ENCODE measurements at places on chromosomes 12 and 14. TPM values are rescaled to one million over a fixed set of nuclear protein-coding genes. Genes with fewer than 3 reads are reported as not detected.

DNA sequence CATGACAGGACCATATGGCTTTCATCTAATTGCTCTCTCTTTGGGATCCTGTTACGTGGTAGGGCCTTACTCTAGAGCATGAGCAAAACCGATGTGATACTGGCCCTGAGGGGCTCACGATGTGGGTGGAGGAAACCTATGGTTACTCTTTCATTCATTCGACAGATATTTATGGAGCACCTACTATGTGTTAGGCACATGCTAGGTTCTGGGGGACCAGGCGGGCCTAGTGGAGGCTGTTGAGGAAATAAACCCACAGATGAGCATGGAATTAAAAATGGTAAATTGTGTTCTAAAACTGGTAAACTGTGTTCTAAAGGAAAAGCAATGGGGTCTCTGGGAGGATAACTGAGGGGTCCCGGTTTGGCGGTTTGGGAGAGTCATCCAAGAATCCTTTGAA, 14.8 kb downstream of the SH2B3 start:
- H3K4me1 ChIP-seq, result no peaks in the 10 kb centered on the region
- no peak overlapping the region for H3K4me3 ChIP-seq
- H3K27me3 ChIP-seq, result no peaks in the 10 kb centered on the region
- H3K36me3 ChIP-seq, result no peaks in the 10 kb centered on the region
- DNase-seq, result no peak

DNA sequence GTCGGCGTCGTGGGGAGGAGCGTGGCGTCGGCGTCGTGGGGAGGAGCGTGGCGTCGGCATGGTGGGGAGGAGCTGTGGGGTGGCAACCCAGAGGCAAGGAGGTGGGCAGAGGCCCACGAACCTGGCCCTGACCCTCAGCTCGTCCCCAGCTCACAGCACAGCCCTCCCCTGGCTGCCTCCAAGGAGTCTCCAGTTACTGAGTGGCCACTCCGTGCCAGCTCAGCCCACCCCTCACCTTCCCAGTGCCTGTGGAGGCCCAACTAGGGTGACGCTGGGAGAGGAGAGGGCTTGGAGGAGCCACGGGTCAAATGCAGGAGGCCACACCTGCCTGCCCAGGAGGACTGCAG, 5.8 kb downstream of the ADSS1 start:
- H3K27me3 ChIP-seq, result no peaks in the 10 kb centered on the region
- H3K4me3 ChIP-seq, result no peak overlapping the region
- H3K36me3 ChIP-seq, result no peaks in the 10 kb centered on the region
- no peak overlapping the region for H3K27ac ChIP-seq
- no peak for DNase-seq

- H3K27me3 ChIP-seq, result no peaks in the 10 kb centered on the region
- DNase-seq, result no peak
- H3K27ac ChIP-seq, result peak overlapping the region; percentile 74
- peaks cover 10% of the 10 kb centered on the region for H3K4me1 ChIP-seq
Measured at GRCh38 chr12:110563702-110564470, 19.2 kb downstream of the PPTC7 start.

DNA sequence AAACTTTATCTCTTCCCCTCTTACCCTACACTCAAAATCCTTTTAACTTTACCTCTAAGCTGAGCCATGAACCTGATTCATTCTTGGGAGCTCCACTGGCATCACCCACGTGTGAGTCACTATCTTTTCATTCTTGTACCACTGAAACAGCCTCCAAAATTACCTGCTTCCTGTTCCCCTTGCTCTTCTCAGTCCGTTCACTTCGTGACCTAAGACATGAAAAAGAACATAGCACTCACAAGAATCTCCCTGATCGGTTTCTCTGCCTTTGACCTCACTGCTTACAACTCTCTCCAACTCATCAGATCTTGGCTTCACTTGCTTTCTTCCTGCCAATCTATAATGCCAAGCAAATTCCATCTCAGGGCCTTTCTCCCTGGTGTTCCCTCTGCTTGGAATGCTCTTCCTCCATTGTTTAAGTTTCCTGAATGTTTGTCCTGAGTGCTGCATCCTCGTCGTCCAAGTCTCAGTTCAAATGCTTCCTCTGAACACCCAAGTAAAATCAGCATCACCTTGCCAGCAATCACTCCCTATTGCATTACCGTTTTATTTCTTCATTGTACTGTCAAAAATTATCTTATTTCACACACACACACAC, 9.2 kb downstream of the GLIPR1 start:
- no peak for DNase-seq
- H3K4me1 ChIP-seq, result no peaks in the 10 kb centered on the region
- no peak overlapping the region for H3K4me3 ChIP-seq
- H3K27me3 ChIP-seq, result no peaks in the 10 kb centered on the region
- no peaks in the 10 kb centered on the region for H3K36me3 ChIP-seq
- no peak overlapping the region for H3K27ac ChIP-seq

DNA sequence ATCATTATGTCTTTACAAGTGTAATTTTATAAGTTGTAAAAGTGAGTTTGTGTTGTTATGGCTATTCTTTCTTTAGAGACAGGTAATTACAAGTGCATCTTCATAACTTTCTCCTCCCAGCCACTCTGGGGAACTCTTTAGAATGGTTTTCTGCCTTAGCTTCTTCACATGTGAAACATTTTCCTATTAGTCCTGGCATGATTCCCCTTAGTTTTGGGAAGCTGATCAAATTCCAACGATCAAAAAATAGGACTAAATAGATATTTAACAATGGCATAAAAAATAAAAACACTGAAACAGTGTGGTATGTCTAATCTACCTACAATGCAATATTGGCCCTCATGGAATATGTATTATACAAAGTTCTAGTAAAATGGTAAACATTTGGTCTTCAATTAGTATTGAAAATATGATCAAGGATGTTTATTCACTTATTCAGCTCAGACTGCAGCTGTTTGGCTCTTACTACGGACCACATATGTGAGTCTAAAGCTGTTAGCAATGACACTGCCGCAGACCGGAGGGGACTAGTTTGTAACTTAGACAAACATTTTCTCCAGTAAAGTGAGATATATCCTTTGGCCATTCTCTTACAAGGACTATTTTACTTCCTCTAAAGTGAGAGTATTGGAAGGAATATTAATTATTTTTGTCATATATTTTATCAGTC, 890.8 kb upstream of the USP15 start:
- no peaks in the 10 kb centered on the region for H3K4me1 ChIP-seq
- H3K27ac ChIP-seq, result no peak overlapping the region
- DNase-seq, result no peak
- H3K27me3 ChIP-seq, result no peaks in the 10 kb centered on the region
- no peaks in the 10 kb centered on the region for H3K36me3 ChIP-seq

DNA sequence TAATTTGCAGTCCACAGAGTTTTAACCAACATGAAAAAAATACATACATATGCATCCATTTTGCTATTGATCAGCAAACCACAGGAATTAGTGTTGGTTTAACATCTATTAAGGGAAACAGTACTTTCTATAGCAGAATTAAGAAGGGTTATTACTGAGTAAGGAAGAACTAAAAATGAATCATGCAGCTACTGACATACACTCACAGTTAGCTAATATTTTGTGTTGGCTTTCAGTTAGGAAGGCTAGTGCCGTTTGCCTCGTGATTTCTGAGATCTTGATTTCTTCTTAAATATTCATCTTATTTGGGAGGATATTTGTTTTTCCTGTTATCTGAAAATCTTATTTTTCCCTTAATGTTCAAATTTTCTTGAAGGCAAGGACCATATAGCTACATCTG, 423.4 kb downstream of the NOVA1 start:
- DNase-seq, result no peak
- H3K36me3 ChIP-seq, result no peaks in the 10 kb centered on the region
- no peak overlapping the region for H3K4me3 ChIP-seq
- H3K27ac ChIP-seq, result no peak overlapping the region

GRCh38 chr12:52402873-52403540, 3.1 kb downstream of the KRT82 start:
- no peak overlapping the region for H3K4me3 ChIP-seq
- no peak overlapping the region for H3K27ac ChIP-seq
- H3K36me3 ChIP-seq, result no peaks in the 10 kb centered on the region
- no peaks in the 10 kb centered on the region for H3K27me3 ChIP-seq
- DNase-seq, result no peak
- H3K4me1 ChIP-seq, result no peaks in the 10 kb centered on the region

SMCO2 gene
- total RNA-seq, result not detected

OVCH1 gene
- 1.0 TPM for total RNA-seq

IGF1 gene
- 161 TPM for total RNA-seq

RDH12 gene
- total RNA-seq, result not detected

FOXN4 gene
- total RNA-seq, result not detected

All from uterus (tissue), 4 donors.